ENCODE measurements at places on chromosomes 7 and 10.

- peak; percentile 30 for DNase-seq
These were observed 139.8 kb downstream of the CELF2 start for GRCh38 chr10:11157292-11158076.

GRCh38 chr7:111873326-111873646 is 311.0 kb upstream of the IMMP2L start:
- no peak for DNase-seq

DNA sequence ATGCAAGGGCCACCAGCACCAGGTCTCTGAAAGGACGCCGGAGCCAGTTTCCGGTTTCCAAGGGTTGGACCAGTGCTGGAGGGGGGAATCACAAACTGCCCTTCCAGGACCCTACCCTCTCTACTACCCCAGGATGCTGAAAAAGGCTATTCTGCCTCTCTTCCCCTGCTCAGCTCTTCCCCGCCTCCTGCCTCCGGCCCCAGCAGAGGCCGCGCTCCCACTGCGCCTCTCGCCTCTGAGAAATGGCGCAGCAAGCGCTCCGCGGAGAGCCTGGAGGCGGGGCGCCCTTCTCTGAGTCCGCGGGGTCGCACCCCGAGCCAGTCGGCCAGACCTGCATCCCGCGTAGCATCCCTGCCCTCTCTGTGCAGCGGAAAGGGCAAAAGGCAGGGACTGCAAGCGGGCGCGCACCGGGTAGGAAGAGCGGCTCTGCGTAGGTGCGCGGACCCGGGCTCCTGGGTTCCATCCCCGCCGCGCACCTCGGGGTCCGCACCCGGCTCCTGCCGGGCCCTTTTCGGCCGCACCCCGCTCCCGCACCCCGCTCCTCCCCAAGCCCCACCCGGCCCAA is 476 bp upstream of the RET start:
- DNase-seq = no peak

GRCh38 chr7:44377134-44377463 is 51.7 kb upstream of the CAMK2B start:
- DNase-seq = no peak

GRCh38 chr7:108066486-108066885 is 63.5 kb upstream of the LAMB1 start:
- peak; percentile 44 for DNase-seq

DNA sequence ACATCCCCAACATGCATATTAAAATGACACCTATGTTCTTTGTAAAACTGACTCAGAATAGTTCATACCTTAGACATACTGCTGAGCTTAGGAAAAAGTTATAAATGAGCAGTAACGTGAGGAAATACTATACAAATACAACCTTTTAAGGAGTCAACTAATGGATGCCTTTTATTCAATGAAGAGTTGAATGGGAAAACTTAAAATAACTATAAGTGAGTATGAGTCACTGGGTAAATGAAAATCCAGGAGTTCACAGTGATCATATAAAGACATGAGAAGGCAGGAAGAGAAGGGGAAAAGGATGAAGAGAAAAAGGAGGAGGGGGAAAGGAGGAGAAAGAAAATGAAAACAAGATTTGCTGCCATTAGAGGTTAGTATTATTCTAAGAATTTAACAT is 157.8 kb upstream of the PCDH15 start:
- DNase-seq = no peak

- DNase-seq = peak; percentile 3
These were observed 118.0 kb downstream of the BUB3 start for GRCh38 chr10:123272171-123272570.

GRCh38 chr7:75628055-75628454 is 110.7 kb downstream of the HIP1 start:
- DNase-seq = no peak

- DNase-seq = no peak
These were observed 13.9 kb downstream of the MMRN2 start for GRCh38 chr10:86943316-86944030.

- DNase-seq = peak; percentile 31
These were observed 13.0 kb upstream of the SMARCD3 start for GRCh38 chr7:151261529-151261928.

GRCh38 chr10:30562787-30563186 is 66.8 kb downstream of the LYZL2 start:
- peak; percentile 14 for DNase-seq

DNA sequence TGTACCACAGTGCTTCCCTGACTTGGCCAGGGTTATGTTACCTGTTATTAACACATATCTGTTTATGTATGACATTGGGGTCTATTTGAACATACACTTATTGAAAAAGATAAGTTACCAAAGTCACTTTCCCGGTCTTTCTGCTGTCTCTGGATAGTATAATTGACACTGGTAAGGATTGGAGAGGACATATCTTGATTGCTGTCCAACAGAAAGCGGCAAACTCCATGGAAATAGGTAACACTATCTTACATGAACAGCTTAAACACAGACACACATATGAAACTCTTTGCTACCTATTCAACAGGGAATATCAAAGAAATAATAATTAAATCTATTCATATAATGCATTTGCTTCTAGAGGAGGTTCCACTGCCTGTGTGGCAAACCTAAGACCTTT is 282.5 kb upstream of the AOAH start:
- no peak for DNase-seq

GRCh38 chr10:116748041-116748440 is 5.7 kb upstream of the HSPA12A start:
- DNase-seq = peak; percentile 69

DNA sequence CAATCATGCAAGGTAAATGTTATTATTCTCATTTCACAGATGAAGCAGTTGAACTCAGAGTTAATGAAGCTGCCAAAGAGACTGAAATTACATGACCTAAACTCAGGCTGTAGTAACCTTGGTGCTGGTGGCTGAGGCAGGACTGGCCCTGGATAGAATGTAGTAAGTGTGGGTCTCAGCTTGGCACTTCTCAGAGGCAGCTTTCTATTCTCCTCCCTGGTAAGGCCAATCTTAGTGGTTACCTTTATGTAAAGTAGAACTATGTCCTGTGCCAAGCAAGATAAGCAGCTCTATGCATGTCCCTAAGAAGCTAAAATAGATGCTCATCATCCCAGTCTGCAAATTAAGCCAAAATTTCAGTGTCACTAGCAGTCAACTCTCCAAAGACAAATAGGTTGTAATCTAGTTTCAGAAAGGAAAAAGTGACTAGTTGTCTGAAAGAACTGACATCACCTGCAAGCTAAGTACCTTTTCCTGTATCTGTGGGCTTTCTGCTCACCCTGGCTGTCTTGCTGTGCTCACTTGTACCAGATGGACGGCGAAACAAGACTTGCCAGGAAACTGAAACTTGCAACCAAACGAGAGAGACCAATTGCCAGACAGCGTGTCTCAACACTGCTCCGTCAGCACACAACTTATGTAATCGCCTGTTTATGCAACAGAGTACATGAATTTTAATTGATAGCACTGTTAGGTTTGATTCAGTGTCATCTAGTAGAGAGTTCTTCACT is 43.7 kb downstream of the CH25H start:
- DNase-seq = peak; percentile 77

DNA sequence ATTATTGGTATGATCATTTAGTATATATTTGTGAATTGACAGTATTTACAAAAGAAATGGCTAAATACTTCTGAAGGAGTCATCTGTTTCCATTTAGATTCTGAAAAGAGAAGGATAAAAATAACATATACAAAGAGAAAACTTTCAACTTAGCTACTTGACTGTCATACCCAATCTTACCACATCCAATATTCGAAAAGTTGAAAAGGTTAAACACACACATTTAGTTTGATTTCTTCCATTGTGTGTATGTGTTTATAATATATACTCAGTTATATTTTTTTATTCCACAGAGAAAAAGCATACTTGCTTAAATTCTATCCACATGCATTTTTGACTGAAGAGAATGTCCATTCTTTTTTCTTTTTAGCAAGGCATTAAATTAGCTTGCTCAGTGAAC is 470.7 kb downstream of the TFEC start:
- DNase-seq = no peak

GRCh38 chr10:47024399-47025252 is 113.4 kb downstream of the PTPN20 start:
- DNase-seq = peak; percentile 37

GRCh38 chr7:158444501-158445420 is 142.9 kb downstream of the PTPRN2 start:
- DNase-seq = no peak

Measured in fibroblast of mammary gland (primary cell).